ENCODE measurements at places on chromosomes 2 and 18.

DNA sequence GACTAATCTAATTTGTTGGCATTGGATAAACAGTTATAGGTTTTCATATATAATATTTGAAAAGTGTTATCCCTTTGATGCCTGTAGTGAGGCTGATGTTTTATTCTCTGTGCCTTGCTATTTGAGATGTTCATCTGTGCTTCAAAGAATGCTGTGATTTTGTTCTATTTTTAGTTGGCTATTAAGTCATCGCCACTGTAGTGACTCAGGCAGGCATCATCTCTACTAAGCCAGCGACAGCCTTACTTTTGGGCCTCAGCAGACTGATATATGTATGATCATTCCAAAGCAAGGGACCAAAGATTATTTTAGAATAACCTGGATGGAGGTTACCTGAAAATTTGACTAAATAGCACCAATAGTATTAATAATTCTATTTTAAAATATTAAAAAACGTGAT is 1674.5 kb upstream of the NXPH2 start:
- peak; percentile 27 for DNase-seq

DNA sequence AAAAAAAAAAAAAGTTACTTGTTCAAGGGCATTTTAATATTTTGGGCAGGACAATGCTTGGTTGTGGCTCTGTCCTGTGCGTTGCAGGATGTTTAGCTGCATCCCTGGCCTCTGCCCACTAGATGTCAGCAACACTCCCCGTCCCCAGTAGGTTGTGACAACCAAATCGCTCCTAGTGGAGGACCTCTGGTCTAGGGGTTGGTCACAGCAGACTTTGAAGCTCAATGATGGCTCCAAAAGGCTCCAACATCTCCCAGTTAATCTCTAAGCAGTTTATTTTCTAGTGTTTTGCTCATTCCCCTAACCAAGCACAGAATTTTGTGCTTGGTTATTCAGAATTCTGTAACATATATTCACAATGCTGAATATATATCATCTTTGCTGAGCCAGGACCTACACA is 67.0 kb downstream of the CHRNA1 start:
- DNase-seq, result no peak

DNA sequence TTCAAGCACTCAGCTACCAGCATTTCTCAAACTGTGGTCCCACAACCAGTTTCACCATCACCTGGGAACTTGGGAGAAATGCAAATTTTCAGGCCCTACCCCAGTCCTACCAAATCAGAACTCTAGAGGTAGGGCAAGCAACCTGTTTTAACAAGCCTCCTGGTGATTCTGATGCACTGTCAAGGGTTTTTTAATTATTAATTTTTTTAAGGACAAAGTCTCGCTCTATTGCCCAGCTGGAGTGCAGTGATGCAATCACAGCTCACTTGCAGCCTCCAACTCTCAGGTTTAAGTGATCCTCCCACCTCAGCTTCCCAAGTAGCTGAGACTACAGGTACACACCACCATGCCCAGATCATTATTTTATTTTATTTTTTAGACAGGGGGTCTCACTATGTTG is 7.8 kb downstream of the ACMSD start:
- DNase-seq, result no peak

GRCh38 chr2:234983011-234983726 is 31.4 kb downstream of the SH3BP4 start:
- DNase-seq, result no peak

GRCh38 chr2:45765007-45765727 is 113.7 kb downstream of the PRKCE start:
- DNase-seq, result no peak

- DNase-seq, result no peak
Observed at GRCh38 chr2:143356336-143356735, 227.1 kb downstream of the ARHGAP15 start.

GRCh38 chr2:8671176-8671575 is 10.7 kb upstream of the ID2 start:
- DNase-seq, result no peak

DNA sequence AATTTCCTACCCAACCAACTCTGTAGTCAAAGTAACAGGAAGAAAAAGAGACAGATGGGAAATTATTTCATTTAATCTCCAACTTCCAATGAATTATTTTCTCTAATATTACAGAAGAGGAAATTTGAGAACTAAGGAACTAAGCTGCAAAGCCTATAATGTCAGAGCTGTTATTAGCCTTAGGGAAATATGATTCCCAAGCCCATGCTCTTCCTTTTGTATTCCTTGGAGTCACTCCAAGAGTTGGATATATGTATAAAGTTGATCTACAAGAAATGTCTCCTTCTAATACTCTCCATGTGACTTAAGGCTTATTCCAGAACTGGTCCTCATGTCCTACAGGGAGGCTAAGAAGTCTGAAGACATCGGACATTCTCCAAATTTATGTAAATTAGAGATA is 31.6 kb upstream of the VWC2L start:
- no peak for DNase-seq

- no peak for DNase-seq
Observed at GRCh38 chr2:21019678-21020021, 24.2 kb downstream of the APOB start.

DNA sequence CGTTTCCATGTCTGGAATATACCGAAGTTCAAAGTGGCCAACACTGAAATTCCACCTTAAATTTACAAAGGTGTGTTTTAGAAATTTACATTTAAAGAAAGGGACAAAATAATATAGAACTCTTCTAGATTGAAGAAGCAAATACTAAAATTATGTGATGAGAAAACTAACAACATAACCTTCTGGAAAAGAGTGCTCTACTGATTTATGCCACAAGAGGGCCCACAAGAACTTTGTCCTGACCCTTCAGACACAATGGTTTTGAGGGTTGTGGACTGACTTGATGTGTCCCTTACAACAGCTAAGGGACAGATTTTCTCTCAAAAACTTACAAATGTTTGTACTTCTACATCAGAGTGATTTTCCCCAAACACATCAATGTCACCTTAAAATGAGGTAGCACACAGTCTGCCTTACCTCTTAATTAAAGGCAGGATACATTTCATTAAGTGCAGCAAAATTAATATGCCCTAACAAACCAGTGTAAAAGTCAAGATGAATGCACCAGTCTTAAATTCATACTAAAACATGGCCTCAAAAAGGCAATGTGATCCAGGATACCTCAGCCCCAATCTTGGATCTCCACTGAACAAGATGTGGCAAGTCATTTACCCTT is 36.2 kb downstream of the EIF2AK3 start:
- peak; percentile 56 for DNase-seq

DNA sequence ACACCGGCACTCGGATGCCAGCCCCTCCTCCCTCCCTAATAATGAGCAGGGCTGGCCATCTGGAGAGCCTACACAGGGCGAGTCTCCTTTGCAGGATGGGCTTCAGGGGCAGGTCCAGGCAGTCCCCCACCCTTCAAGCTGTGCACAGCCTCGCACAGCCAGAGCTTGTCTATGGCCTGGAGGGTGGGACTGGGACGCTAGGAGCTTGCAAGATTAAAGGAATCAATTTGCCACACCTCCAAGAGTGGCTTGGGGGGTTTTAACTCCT is 43.9 kb upstream of the OTOF start:
- DNase-seq, result no peak

DNA sequence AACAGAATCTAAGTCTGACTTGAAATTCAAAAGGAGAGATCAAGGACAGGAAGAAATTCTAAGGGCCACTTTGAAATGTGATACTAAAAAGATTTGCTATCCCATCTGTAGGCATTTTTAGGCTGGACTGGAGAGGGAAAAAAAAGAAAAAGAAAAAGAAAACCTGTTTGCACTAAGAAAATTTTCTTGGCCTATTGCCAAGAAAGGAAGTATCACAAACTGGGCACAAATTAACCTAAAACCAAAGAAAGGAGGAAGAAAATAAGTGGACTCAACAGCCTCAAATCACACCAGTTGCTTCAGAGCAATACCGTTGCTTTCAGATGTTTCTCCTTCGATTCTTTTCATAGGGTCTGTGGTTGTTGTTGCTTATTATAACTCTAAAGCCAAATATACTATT is 287.9 kb upstream of the VRK2 start:
- DNase-seq, result no peak

DNA sequence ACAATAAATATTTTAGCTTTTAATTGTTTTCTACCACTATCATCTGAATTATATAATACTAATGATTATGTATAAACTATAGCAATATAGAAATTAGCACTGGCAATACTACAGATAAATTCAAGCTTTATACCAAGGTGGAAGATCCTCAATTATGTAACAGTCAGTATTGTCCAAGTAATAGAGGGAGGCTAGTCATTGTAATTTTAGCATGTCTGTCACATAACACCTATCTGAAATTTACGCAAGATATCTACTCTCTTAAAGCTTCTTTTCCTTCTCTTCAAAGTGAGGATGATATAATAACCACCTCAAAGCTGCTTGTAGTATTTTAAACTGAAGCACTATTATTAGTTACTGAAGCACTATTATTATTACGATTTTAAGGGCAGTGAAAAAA is 12.2 kb downstream of the KCNJ3 start:
- no peak for DNase-seq

GRCh38 chr18:79765491-79766245 is 32.1 kb upstream of the KCNG2 start:
- no peak for DNase-seq

DNA sequence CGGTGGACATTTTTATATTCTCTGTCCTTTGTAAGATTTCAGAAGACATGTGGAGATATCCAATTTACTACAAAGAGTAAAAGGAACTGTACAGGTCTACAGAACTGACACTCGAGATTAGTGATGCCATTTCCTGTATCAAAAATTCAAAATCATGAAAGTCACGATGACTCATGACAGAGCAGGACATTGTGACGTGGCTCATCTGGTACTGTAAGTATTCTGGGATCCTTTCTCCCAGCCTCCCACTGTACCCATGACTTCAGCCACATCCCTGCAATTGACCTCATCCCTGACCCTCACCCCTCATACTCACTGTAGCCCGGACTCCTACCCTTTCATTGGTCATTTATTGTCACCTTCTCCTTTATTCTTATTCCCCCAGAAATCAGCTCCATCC is 736.5 kb downstream of the EPHA4 start:
- DNase-seq, result no peak

DNA sequence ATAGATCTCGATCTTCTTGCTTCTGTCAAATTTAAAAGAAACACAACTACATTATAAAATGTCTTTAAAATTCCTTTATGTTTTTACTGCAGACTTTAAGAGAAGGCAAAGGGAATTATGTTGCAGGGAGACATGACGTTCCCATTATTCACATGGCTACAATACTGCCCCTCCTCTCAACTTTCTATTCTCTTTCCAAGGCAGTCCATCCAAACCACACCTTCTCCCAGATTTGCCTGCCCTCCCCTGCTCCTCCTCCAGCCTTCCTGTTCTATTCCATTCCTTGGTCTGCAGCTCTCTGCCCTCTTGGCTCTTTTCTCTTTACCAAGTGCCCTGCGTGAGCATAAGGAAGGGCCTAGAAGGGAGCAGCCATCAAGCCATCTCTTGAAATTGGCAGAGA is 61.3 kb downstream of the NABP1 start:
- DNase-seq, result no peak

DNA sequence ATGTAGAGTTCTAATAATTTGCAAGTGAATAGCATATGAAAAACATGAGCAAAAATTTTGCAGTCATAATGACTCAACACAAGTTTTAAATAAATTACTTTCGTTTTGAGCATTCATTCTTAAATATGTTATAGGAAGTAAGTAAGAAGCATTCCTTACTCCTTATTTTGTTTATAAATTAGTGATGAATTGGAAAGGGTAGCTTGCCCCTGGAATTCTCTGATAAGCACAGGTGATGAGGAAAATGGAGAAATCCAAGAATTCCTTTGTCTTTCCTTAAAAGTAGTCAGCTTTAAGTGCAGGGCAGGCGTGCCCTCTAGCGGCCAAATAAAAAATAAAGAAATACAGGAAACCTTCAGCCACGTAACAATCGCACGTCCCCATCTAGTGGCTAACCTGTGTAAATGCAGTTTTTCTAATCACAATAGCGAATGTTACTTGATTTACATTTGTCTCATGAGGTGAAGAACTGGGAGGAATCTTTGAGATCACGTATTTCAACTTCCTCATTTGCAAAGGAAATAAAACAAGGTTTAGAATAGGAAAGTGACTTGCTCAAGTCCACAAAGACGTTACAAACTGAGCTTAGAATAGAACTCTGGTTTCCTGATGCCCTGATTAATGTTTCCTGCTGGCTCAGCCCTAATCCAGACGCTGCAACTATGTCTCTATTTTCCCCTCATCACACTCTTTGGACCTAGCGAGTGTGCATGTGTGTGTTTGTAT is 47.2 kb upstream of the ZNG1B start:
- peak; percentile 78 for DNase-seq

DNA sequence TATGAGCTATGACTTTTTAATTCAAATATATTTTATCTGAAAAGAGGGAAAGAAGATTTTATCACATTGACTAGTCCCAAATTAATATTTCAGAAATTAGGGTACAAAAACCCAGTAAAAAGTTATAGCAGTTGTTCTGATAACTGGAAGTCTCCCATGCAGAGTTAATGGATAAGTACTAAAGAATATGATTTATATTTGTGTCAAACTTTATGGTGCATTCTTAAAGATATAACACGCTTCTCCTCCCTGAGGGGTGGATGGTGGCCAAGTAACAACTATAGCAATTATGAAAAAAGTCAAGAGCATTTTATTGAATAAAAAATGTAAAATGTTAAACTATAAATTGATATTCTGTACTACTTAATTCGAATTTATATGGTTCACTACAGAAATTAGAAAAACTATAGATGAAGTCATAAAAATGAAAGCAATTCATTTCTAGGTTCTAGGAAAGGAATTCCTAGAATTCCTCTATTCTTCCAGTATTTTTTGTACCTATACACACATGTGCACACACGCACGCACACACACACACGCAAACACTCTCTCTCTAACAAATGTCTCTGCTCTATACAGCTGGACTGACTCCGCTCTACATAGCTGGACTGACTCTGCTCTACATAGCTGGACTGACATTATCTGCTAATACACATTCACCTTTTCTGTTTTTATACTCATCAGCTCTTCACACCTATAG is 111.3 kb downstream of the PRELID3A start:
- no peak for DNase-seq

GRCh38 chr2:67313536-67313935 is 83.6 kb upstream of the ETAA1 start:
- DNase-seq, result no peak

- DNase-seq, result no peak
Observed at GRCh38 chr2:180694445-180695421, 285.7 kb upstream of the UBE2E3 start.

DNA sequence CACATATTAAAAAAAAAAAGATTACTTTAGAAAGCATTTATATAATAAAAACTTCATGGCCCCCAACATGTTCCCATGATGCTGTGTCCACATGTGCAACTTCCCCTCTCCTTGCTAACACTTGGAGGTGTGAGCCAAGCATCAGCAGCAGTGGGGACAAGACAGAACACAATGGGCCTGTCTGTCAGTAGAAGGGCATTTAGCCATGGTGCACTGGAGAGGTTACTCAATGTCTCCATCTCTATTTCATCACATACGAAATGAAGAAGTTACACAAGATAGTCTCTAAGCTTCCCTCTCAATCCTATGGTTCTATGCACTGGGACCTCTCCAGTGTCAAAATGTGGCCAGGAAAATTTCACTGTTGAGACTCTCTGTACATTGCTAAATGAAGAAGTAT is 2.5 kb downstream of the VIT start:
- DNase-seq, result no peak

- no peak for DNase-seq
Observed at GRCh38 chr2:160372010-160372356, 121.6 kb downstream of the RBMS1 start.

Measured in fibroblast of the conjunctiva (primary cell).